ENCODE measurements at places on chromosomes 2 and 18.
A peak's percentile ranks its signal among the peaks of the same experiment; 100 is the strongest.

DNA sequence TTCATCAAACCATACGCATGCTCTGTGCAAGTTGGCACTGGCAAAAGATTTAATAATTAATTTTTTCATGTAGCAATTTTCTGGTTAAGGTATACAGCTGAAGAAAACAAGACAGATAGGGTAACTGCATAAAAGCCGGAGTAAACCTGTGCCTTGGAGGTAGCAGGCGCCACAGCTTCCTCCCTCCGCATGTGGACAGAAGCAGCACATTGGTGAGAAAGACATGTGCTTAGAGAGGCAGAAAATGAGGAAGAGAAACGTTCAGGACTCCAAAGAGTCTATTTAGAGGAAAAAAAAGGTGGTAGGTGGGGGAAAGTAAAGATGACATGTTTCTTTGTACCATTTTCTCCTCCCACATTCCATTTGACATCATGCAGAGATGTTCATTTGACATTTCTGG, 9.3 kb downstream of the ST6GAL2 start:
- no peak for DNase-seq

- peak; percentile 70 for DNase-seq
These were observed 401.4 kb downstream of the NBAS start for GRCh38 chr2:15159751-15160177.

- peak; percentile 83 for DNase-seq
These were observed 31.7 kb downstream of the UBE2F start for GRCh38 chr2:237998530-237998929.

GRCh38 chr2:231321556-231322334, 73.8 kb upstream of the B3GNT7 start:
- no peak for DNase-seq

DNA sequence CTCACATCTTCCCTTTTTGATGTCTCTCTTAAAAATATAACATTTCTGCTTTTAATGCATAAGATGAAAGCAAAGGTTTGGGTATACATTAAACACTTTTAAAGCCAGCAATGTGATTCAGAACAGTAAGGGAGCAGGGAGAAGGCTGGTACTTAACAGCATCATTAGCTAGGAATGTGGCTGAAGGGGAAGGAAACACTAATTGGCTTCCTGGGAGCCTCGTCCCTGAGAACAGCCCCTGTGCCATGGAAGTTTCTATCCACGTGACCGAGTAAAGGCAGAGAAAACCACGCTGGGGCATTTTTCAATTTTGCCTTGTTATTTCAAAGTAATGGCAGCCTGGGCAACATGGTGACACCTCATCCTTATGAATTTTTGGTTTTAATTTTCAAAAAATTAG, 109.2 kb upstream of the GPC1 start:
- DNase-seq: no peak

DNA sequence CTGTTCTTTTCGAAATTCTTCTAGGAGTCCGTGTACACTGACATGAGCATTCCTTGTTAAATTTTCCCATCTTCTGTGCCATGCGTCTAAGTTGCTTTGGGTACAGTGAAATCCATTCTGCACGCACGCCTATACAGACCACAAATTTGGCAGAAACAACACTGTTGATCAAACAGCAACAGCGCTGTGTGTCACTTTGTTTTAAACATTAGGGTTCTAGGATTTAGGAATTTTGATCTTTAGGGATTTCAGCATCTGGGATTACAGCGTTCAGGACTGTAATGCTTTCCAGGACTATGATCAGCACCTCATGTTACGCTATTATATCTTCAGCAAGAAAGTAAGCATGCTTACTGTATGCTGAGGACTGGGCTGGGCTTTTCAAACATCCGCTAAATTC, 47.1 kb upstream of the FHL2 start:
- no peak for DNase-seq

GRCh38 chr2:72292433-72292832, 144.8 kb upstream of the CYP26B1 start:
- peak; percentile 46 for DNase-seq

DNA sequence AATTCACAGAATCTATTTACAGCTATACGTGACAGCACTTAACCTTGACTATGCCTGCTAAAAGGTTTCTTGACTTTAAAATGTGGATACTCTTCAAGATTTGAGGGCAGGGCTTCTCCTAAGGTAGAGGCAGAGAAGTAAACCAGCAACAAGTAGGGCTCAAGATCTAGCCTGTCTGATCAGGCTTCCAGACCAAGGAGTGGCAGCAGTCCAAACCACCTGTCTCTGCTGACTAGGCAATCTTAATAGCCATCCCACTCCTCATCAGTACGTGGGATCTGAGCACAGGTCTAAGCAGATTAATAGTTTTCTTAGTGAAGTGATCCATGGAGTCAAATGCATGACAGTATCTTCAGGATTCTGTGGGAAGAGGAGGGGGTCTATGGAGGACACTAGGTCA, 100.4 kb downstream of the GPD2 start:
- DNase-seq: no peak

All from fibroblast of the aortic adventitia (primary cell).